A549 treated with RU486 at 1 μM for 4 hours (cell line): ENCODE measurements at places on chromosomes 12 and 14. TPM values are rescaled to one million over a fixed set of nuclear protein-coding genes. Genes with fewer than 3 reads are reported as not detected.

Gene LYSET
- 29.3 to 40.6 TPM (median 37.2 TPM) in 5 replicates for total RNA-seq

Gene KCNH3
- 2.1 to 3.3 TPM (median 2.8 TPM) in 5 replicates for total RNA-seq

Gene TEAD4
- 38.4 to 47.9 TPM (median 46.8 TPM) in 5 replicates for total RNA-seq

Gene NOS1
- 0.43 to 0.61 TPM (median 0.53 TPM) in 5 replicates for total RNA-seq

Gene TAS2R50
- not detected in 5 replicates for total RNA-seq

Gene ETNK1
- 33.2 to 40.4 TPM (median 37.0 TPM) in 5 replicates for total RNA-seq

Gene RARG
- 22.0 to 29.7 TPM (median 26.0 TPM) in 5 replicates for total RNA-seq

Gene GLT1D1
- not detected in 5 replicates for total RNA-seq

Gene VASH1
- 2.7 to 4.9 TPM (median 3.4 TPM) in 5 replicates for total RNA-seq

Gene CMA1
- not detected in 5 replicates for total RNA-seq

Gene HNRNPA1
- total RNA-seq: 1,552 to 2,740 TPM (median 1,607 TPM) in 5 replicates

Gene GLIPR1L1
- total RNA-seq: not detected in 5 replicates

Gene IL22
- not detected in 5 replicates for total RNA-seq

Gene C14orf180
- total RNA-seq: not detected in 5 replicates

Gene WSCD2
- total RNA-seq: not detected in 5 replicates

Gene SAMD4A
- total RNA-seq: 5.2 to 7.8 TPM (median 6.4 TPM) in 5 replicates

Gene SSTR1
- total RNA-seq: not detected in 5 replicates

Gene GPR65
- total RNA-seq: not detected in 5 replicates

Gene CFAP73
- 0.10 TPM in 2 of 5 replicates, not detected in the others for total RNA-seq

Gene RAPGEF3
- total RNA-seq: 0.27 to 0.78 TPM (median 0.53 TPM) in 5 replicates

Gene TTC9
- 1.9 to 2.3 TPM (median 2.1 TPM) in 5 replicates for total RNA-seq

Gene CD27
- not detected in 5 replicates for total RNA-seq

Gene BATF
- 0.22 TPM in 1 of 5 replicates, not detected in the others for total RNA-seq

Gene FCF1
- 38.6 to 73.8 TPM (median 50.3 TPM) in 5 replicates for total RNA-seq

Gene TTC7B
- 16.8 to 22.9 TPM (median 21.7 TPM) in 5 replicates for total RNA-seq

Gene PRIMA1
- 0.22 to 0.54 TPM (median 0.32 TPM) in 5 replicates for total RNA-seq

Gene CPNE8
- total RNA-seq: 7.9 to 12.4 TPM (median 11.4 TPM) in 5 replicates

Gene HHIPL1
- total RNA-seq: 0.05 to 0.34 TPM (median 0.29 TPM) in 5 replicates

Gene FZD10
- not detected in 5 replicates for total RNA-seq

Gene C14orf132
- 3.1 to 5.7 TPM (median 3.8 TPM) in 5 replicates for total RNA-seq

Gene LHX5
- 0.03 TPM in 1 of 5 replicates, not detected in the others for total RNA-seq

Gene LRRIQ1
- 0.41 to 1.5 TPM (median 1.1 TPM) in 5 replicates for total RNA-seq

Gene PROX2
- not detected in 5 replicates for total RNA-seq

Gene TMTC2
- 0.77 to 1.2 TPM (median 0.83 TPM) in 5 replicates for total RNA-seq

Gene ABCD2
- total RNA-seq: not detected in 5 replicates

Gene ZC3H14
- total RNA-seq: 58.6 to 66.5 TPM (median 64.9 TPM) in 5 replicates

Gene CDKL1
- total RNA-seq: 5.3 to 11.2 TPM (median 6.2 TPM) in 5 replicates

Gene KLRD1
- total RNA-seq: not detected in 5 replicates

Gene BAZ1A
- total RNA-seq: 19.2 to 39.4 TPM (median 27.8 TPM) in 5 replicates

Gene EP400
- total RNA-seq: 22.4 to 26.3 TPM (median 24.8 TPM) in 5 replicates

Gene FAM90A1
- total RNA-seq: 0.07 to 0.08 TPM (median 0.08 TPM) in 3 of 5 replicates, not detected in the others

Gene NTF3
- not detected in 5 replicates for total RNA-seq

Gene CBLN3
- total RNA-seq: 1.0 to 1.6 TPM (median 1.3 TPM) in 5 replicates

Gene PPP1R12A
- total RNA-seq: 22.4 to 40.4 TPM (median 24.5 TPM) in 5 replicates

Gene ACVRL1
- 0.06 to 0.15 TPM (median 0.12 TPM) in 3 of 5 replicates, not detected in the others for total RNA-seq

Gene TAS2R19
- 0.16 TPM in 1 of 5 replicates, not detected in the others for total RNA-seq

Gene C12orf54
- not detected in 5 replicates for total RNA-seq

Gene ARMH4
- total RNA-seq: 0.30 to 0.99 TPM (median 0.55 TPM) in 5 replicates

Gene RFLNA
- 0.06 to 0.08 TPM in 2 of 5 replicates, not detected in the others for total RNA-seq

Gene TMEM63C
- 0.45 to 1.0 TPM (median 0.76 TPM) in 5 replicates for total RNA-seq

Gene MVK
- 5.5 to 9.2 TPM (median 6.9 TPM) in 5 replicates for total RNA-seq

Gene BBOF1
- 2.3 to 5.2 TPM (median 3.6 TPM) in 5 replicates for total RNA-seq

Gene GSG1
- total RNA-seq: 0.15 to 0.28 TPM (median 0.27 TPM) in 5 replicates

Gene TOMM20L
- total RNA-seq: not detected in 5 replicates

Gene GPR137C
- 0.07 to 0.36 TPM (median 0.10 TPM) in 5 replicates for total RNA-seq

Gene CACNA2D4
- not detected in 5 replicates for total RNA-seq

Gene SRRM4
- not detected in 5 replicates for total RNA-seq
